Panc1 (cell line): ENCODE measurements at places on chromosomes 1 and 21. TPM values are rescaled to one million over a fixed set of nuclear protein-coding genes. Genes with fewer than 3 reads are reported as not detected.

GRCh38 chr1:164716992-164717703, 158.2 kb downstream of the PBX1 start:
- no peak for DNase-seq

DNA sequence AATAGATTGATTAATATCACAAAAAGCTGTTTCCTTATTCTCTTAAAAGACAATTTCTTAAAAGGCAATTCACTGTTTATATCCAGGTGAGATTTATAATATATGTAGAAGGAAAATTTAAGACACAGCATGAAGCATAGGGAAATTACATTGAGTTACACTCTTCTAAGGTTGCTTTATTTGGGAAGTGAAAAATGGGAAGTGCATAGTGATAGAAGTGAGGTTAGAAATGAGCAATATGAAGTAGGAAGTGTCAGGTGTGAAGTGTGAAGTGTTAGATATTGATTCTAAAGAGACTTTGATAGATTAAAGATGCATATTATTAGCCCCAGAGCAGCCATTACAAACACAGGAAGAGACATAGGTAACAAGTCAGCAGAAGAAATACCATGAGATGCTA, 40.3 kb downstream of the FH start:
- DNase-seq: no peak

DNA sequence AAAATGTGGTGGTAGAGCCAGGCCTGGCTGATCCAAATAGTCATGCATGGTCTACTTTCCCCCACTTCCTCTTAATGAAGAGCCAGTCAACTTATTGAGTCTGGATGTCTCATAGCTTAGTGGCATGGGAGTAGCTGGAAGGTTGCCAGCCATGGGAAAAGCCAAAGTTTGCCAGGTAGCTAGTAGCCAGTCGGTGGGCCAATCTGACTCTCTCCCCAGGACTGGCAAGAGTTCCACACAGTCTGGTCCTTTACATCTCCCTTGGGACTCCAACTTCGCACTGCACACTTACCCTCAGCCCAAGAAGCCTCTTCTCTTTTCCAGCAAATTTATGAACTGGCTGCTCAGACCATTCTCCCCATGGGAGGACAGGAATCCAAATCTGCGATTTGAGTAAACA, 8.3 kb downstream of the WARS2 start:
- DNase-seq: no peak

- no peak for DNase-seq
Observed at GRCh38 chr1:20342294-20343148, 51.8 kb downstream of the VWA5B1 start.

- DNase-seq: no peak
Observed at GRCh38 chr21:36132696-36133095, 2.2 kb upstream of the CBR3 start.

- DNase-seq: no peak
Observed at GRCh38 chr1:244356376-244356775, 95.3 kb downstream of the ADSS2 start.

GRCh38 chr1:155892796-155893195, 18.4 kb downstream of the RIT1 start:
- peak; percentile 45 for DNase-seq

- no peak for DNase-seq
Observed at GRCh38 chr1:235937123-235937522, 70.4 kb upstream of the LYST start.

DNA sequence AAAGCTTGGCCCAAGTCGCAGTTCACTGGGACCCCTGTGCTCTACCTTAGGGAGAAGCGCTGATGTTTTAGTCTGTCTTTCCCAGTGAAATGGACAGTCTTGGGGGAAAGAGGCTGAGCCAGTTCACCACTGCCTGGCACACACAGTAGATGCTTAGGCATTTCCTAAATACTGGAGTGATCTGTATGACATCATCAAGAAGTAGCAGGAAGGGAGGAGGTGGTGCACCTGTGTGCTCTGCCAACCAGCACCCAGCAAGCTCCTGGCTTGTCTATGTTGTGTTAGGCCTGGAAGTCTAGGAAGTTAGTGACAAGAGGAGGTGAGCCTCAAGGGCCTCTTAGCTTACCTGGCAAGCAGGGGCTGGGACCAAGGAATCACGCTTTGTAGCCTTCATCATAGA, 158.2 kb upstream of the NFIA start:
- no peak for DNase-seq

DNA sequence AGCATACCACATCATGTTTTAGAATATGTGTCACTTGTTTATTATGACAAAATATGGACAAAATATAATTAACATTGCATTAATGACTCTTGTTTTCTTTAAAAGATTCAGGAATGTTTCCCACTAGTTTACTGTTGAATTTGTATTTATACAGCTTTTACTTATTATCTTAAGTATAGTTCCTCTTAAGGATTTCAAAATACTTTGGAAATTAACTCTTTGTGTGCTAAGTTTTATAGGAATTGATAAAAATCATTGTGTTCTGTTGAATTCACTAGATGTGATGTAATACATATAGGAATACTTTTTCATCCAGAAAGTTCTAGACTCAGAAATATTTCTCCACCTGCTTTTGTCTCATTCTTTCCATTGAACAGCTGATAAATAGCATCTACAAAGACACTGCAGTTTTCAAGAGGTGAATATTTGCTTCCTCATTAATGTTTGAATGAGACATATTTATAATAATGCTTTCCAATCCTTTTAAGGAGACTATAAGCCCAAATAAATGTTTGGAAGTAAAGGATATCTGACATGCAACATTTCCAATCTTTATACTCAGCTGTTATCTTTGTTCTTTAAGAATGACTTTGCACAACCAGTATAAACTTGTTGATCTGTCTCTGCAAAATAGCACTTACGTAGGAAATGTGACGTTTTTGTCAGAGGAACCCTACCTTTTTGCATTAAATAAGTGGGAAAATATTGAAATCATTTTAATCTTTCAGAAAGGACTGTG, 38.4 kb upstream of the SAMSN1 start:
- DNase-seq: no peak

DNA sequence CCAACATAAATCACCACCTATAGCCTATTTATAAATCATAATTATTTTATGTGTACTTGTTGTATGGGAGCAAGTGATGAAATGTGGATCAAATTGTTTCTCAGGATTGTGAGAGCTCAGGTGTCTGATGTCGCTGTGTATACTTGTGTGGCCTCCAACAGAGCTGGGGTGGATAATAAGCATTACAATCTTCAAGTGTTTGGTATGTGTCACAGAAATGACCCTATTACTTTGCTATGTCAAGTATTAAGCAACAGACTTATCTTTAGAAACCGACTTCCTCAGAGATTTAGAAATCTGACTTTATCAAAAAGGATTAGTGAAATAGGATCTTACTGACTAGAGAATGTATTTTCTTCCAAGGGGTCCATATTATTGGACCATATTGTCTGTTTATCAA, 280.9 kb downstream of the TPR start:
- no peak for DNase-seq

GRCh38 chr21:46068516-46069079, 29.3 kb upstream of the COL6A2 start:
- DNase-seq: no peak

- no peak for DNase-seq
Observed at GRCh38 chr1:8022395-8023286, 3.5 kb downstream of the ERRFI1 start.

GRCh38 chr1:21707086-21707840, 38.1 kb upstream of the RAP1GAP start:
- DNase-seq: no peak

DNA sequence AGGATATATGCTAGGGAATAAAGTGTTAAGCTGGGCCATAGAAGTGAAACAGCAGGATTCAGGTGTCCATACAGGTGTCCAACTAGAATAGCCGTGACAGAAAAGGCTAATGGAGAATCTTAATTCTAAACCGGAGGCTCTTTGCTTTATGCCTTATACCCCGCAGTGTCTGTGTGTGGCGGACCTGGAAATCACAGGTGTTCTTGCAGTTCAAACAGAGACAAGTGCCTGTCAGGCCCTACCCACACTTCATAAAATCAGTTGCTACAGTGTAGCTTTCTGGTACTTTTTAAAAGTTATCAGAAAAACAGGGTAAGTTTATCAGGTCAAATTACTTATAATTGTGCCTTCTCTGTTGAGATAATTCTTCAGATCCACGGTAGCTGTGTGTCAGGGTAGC, 293.9 kb downstream of the LRRC7 start:
- DNase-seq: no peak

DNA sequence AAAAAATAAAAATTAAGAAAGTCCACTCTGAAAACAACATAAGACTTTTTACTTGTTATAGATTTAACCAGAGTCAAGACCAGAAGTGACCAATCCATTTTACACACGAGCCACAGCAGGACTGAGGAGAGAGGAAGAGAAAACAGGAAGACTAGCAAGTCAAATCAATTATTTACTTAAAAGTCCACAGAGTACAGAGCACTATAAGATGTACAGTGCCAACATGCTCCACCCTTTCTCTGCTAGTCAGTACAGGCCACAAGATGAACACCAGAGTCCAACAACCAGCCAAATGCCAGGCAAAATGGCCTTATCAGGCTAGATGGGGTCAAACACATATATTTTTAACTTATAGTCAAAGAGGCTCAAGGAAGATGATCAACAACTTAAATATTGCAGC, 19.5 kb downstream of the LUZP1 start:
- no peak for DNase-seq

KRTAP20-4 gene
- not detected for total RNA-seq

CLCA2 gene
- total RNA-seq: not detected

GPX7 gene
- total RNA-seq: 11.2 TPM

SH2D5 gene
- total RNA-seq: 23.3 TPM

SELL gene
- total RNA-seq: 0.31 TPM

ZBTB7B gene
- 55.8 TPM for total RNA-seq

RNU5D-1 gene
- not detected for total RNA-seq

TAS1R1 gene
- total RNA-seq: not detected

CD101 gene
- total RNA-seq: not detected

LRRC38 gene
- not detected for total RNA-seq

RIPK4 gene
- 67.4 TPM for total RNA-seq

VAMP4 gene
- total RNA-seq: 9.3 TPM

ANGPTL3 gene
- not detected for total RNA-seq

FAM72D gene
- 12.8 TPM for total RNA-seq

ASTN1 gene
- total RNA-seq: 0.05 TPM

TMEM125 gene
- total RNA-seq: not detected

FAM131C gene
- total RNA-seq: 3.4 TPM

PINK1 gene
- total RNA-seq: 32.1 TPM

REG4 gene
- not detected for total RNA-seq
